Stimulated activated CD8-positive, alpha-beta memory T cell treated with anti-CD3 and anti-CD28 coated beads, Interleukin-4, amount 100 ng/mL, for 1 hour (primary cell): ENCODE measurements at places on chromosomes 11 and 22.

DNA sequence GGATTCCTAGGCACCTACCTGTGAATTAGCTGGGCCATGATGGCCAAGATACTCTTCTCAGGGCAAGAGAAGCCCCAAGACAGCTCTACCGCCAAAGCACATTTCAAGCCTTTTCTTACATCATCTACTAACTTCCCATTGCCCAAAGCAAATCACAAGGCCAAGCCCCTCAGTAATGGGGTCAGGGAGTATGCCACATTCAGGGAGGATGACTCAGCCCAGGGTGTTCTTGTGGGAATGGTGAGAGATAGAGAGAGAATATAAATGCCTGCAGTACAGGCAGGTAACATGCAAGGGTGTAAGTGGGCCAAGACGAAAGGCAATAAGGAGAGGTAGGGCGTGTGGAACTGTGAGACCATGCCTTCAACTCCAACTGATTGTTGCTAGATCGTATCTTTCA, 162.5 kb upstream of the ISX start:
- DNase-seq, result no peak

GRCh38 chr11:124179310-124179709, 3.8 kb upstream of the OR10D3 start:
- no peak for DNase-seq

DNA sequence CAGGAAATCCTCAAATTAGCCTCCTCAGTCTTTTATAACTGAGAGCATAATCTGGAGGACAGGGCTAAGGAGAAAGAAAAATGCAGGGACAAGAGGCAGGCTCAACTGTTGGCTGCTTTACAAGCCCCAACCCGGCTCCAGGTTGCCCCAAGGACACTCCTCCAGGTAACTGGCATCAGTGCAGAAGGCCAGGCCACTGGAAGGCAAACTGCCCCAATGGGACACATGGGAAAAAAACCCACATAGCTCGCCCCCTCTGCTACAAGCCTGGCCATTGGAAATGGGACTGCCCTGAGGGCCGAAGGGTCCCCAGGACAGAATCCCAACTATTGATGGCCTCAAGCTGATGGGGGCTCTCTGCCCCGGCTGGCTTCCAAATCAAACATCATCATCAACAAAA, 17.9 kb upstream of the FBLN1 start:
- no peak for DNase-seq

DNA sequence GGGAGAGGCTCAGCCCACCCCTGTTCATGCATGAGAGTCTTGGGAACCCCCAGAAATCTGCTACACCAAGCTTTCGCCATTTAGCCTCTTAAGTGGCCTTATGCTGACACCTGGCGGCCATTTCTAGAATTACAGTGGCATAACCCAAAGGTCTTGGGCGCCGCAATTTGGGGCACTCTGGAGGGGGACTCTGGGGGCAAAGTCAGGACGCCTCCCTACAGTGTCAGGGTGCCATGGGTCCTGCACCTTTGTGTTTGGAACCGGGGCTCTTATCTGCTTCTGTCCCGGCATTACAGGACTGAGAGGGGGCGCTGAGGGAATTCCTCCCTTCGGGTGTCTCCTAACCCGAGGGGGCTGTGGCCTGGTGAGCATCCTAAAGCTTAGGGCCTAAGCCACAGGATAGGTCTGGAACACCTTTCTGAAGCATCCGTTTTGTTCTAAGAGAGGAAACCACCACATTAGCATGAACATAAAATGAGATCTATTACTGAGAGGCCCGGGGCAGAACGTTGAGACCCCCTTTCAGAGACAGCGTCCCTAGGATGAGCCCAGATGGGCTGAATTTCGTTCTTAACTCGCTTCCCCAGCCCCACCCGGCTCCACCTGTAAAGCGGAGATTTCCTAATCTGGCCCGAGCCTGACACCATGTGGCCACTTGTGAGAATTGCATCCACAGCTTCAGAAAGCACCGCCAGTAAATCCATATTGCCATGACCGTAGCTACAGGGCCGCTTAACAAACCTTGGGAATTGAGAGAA, 9.3 kb downstream of the INS start:
- peak; percentile 67 for DNase-seq

DNA sequence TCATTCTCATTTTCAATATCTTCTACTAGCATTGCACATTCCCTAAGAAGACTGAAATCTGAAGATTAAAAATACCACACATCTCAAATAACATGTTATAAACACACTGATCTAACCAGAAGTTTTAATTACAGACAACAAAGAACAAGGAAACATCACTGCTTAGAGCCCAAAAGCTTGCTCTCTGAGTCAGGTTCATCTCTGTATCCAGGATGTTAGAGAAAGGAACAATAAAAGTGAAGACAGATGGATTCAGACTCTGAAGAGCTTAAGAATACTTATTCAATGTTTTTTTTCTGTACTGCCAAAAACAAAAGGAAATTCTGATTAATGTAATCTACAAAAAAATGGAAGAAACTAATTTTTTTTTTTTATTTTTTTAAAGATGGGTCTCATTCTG, 16.5 kb downstream of the RDX start:
- DNase-seq, result no peak

GRCh38 chr22:46749682-46750529, 11.9 kb upstream of the CERK start:
- DNase-seq, result no peak

GRCh38 chr11:93188726-93189125, 9.1 kb downstream of the SLC36A4 start:
- DNase-seq, result no peak

DNA sequence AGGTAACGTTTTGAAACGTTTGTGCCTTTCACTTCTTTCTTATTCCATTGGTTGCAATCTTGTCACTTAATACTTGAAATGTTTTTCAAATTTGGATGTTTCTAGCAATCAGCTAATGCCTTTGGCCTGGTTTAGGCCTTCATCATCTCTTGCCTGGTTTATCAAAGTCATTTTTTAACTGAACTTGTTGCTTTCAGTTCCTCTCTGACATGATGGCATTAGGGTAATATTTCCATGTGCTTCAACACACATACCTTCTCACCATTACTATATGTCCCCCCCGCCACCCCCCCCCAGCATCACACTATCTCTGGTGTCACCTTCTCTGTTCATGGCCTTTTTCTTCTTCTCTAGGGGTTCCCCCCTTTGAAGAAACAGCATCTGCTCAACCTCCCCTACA, 1.5 kb upstream of the SYT9 start:
- DNase-seq, result no peak

- DNase-seq, result no peak
These were observed 9.3 kb downstream of the SLC37A2 start for GRCh38 chr11:125072218-125072960.

GRCh38 chr22:30390974-30391691, 3.9 kb upstream of the RNF215 start:
- peak; percentile 45 for DNase-seq

DNA sequence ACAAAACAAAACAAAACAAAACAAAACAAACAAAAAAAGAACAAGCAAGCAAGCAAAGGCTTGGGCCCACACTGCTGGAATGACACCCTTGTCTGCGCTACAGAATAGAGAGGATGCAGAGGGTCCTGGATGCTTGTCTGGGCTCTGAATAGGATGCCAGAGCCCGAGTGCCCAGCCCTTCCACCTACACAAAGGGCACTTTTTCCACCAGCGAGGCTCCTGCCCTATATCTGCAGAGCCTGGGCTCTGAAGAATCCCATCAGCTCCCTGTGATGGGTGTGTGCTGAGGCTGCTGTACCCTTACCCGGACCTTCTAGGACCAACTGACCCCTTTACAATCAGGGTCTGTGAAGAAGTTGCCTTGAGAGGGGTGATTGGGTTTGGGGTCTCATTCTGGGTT, 221.2 kb downstream of the DSCAML1 start:
- no peak for DNase-seq

DNA sequence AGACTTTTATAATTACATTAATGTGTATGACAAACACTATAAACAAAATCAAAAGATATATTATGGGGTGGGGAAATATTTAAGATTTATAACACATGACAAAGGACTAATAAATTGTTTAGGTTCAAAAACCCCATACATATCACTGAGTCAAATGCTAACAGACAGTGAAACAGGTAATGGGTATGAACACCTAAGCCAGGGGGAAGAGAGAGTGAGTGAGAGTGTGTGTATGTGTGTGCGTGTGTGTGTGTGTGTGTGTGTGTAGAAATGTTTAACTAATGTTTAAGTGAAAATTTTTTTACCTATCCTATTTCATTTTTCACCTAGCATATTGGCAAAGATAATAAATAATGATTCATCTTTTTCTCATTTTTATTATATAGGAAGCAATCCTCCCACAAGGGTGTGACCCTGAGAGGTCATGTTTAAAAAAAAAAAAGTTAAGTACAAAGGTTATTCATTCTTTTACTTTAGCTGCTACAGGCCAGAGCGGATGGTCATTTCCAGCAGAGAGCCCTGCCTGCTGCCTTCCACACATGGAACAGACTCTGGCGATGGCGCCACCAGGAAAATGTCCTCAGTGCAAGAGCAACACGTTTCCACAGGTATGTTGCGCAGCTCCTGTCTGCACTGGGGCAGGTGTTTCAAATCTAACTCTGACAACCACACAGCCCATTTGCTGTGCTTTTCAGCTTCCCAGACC, 72.9 kb downstream of the PISD start:
- no peak for DNase-seq

DNA sequence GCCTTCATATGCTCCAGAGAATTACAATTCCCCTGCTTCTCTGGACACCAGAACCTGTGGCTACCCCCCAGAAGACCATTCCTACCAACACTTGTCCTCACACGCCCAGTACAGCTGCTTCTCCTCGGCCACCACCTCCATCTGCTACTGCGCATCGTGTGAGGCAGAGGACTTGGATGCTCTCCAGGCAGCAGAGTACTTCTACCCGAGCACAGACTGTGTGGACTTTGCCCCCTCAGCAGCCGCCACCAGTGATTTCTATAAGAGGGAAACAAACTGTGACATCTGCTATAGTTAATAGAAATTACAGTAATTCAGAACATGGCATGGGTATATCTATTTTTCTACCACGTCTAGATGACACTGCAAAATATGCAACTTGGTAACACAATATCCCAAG, 9.8 kb downstream of the POU2AF3 start:
- no peak for DNase-seq

DNA sequence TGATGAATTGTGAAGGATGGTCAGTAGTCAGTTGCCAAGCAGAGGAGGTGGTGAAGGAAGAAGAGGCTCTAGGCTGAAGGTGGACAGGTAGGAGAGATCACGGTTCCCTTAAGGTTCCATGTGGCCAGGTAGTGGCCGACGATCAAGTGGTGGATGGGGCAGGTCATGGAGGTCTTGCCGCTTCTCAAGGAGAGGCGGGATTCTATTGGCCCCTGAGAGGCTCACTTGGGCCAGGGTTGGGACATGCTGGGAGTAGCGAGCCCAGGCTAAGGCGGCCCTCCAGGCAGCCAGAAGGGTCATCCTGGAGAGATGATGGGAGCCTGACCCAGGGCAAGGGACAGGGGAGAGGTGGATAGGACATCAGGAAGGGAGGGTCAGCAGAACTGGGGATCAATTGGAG, 20.9 kb upstream of the TMPRSS4 start:
- no peak for DNase-seq

DNA sequence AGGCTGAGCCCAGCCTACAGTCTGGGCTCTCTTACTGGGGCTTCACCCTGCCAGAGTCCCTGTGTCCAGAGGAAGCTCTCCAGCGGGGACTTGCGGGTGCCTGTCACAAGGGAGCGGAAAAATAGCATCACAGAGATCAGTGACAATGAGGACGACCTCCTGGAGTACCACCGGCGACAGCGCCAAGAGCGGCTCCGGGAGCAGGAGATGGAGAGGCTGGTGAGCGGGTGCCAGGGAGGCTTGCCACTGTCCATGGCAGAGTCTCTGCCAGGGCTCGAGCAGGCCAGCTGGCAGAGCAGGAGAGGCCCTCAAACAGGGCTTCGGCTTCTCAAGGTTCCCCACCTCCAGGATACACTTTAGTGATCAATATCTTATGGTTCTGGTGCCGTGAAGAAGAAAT, 21.0 kb downstream of the PHLDB1 start:
- no peak for DNase-seq

DNA sequence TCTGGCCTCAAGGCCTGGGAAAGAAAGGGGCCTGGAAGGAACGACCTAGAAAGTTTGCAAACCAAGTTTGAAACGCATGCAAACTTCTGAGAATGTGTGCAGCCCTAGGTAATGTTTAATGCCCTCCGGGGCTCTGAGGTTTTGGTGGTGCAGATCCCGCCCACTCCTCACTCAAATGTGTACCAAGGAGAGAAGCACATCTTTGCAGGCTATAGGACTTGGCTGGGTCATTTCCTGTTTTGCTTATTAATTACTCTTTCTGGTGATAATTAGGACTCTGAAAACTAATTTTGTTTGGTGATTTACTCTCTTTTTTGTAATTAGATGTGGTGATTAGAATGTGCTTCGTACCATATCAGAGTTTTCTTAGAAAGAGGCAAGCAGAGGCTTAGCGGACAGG, 625.9 kb upstream of the CADM1 start:
- no peak for DNase-seq

DNA sequence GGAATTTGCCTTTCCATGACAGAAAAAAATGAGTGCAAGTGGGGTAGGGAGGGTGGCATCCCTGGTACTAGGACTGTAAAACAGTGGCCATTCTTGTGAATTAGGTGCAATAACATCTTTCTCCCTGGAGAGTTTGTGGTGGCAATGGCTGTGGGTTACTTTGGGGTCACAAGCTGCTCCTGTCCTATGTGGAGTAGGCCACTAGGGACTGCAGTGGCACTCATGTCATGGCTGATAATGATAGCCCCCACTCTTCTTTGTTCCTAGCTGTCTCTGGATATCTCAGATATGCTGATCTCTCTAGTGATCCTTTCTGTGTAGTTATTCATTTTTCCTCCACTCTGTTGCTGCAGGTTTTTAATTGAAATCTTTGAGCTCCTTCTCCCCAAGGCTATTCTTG, 270.5 kb upstream of the CHORDC1 start:
- no peak for DNase-seq

DNA sequence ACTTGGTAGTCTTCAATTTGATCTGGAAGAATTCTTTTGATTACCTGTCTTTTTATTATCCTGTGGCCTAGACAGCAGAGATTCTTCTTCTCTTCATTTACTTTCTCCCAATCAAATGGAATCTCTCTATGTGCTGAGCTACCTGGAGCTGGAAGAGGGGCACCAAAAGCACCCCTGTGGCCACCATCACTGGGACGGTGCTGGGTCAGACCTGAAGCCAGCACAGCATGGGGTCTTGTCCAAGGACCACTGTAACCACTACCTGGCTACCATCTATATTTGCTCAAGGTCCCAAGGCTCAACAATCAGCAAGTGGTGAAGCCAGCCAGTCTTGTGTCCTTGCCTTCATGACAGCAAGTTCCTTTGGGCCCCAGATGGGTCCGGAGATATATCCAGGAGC, 186.6 kb downstream of the JRKL start:
- no peak for DNase-seq
